Stimulated activated CD8-positive, alpha-beta memory T cell treated with anti-CD3 and anti-CD28 coated beads, Interleukin-2, amount 100 ng/mL, for 1 hour (primary cell): ENCODE measurements at places on chromosomes 3 and 15.

- DNase-seq, result no peak
These were observed 103.7 kb upstream of the TPM1 start for GRCh38 chr15:62938825-62939224.

DNA sequence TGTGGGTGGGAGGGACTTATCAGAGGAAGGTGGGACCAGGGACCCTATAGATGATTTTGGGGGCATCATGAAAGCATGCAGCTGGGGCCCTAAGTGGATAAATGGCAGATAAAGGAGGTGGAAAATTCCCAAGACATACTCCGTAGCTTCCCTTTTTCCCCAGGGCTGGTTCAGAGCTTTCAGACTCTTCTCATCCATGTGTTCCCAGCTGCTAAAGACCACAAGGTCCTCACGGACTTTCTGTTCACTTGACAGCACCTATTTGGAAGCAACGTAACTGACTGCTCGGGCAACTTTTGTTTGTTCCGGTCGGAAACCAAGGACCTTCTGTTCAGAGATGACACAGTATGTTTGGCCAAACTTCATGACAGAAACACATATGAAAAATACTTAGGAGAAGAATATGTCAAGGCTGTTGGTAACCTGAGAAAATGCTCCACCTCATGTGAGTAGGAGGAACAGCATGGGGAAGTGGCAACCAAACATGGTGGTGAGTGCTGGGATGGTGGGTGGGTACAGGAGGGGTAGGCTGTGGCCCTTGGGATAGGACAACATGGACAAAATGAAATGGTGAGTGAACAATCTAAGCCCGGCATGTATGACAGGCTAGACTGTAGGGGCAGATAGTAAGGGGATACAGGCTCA, 28.7 kb upstream of the SRPRB start:
- no peak for DNase-seq

DNA sequence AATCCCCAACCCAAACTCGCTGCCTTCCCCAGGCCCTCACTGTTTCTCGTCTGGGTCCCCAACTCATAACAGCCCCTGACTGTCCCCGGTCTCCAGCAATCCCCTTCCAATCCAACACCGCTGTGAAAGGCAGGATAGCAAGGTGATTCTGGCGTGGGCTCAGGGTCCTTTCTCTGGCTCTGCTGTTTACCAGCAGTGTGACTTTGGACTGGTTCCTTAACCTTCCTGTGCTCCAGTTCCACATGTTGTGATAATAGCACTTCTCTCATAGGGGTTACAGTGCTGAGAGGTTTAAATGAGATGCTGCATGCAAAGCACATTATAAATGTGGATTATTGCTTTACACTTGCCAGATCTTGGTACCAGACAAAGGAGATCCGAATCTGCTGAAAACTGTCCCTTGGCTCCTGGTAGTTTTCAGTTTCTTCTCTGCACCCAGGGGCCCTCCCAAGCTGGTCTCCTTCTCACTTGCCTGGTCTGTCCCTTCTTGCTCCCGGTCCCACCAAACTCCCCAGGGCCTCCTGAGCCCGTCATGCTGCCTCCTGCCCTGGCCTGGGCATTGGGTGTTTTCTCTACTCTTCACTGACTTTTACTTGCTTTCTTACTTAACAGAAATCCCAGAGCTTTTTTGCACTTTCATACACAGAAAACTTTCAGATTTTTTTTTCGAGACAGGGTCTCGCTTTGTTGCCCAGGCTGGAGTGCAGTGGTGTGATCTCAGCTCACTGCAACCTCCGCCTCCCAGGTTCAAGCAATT, 26.8 kb upstream of the CYP11A1 start:
- no peak for DNase-seq

DNA sequence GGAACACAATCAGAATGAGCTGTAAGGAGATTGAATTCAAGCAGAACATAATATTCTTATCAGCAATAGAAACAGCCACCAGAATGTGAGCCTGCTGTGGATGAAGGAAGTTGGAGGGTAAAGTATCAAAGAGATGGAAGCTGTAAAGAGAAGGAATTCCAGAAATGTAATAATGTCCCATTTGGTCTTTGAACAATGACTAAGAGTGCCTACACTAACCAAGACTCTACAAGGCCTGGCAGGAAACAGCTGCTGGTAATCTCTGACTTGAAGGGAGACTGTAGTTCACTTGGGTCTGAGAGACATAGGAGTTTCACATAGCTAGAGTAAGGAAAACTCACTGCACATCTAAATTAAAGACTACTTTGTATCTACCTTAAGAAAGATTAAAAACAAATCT, 1176.0 kb upstream of the ALCAM start:
- no peak for DNase-seq

DNA sequence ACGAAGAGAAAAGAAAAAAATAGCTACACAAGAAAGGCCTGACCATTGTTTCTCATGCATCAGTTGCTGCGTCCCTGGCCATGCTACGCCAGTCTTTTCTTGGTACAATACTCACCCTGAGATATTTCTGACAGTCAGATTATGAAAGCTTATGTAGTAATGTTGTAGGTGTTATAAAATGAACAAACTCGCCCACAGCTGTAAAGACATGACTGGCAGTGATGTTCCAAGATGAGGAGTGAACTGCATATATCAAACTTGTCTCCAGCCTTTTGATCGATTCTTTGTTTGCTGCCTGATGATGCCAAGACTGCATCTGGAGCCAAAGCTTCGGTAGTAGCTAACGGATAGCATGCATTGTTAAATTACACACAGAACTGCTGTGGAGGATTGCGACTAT, 822.7 kb downstream of the TUSC7 start:
- DNase-seq, result no peak

DNA sequence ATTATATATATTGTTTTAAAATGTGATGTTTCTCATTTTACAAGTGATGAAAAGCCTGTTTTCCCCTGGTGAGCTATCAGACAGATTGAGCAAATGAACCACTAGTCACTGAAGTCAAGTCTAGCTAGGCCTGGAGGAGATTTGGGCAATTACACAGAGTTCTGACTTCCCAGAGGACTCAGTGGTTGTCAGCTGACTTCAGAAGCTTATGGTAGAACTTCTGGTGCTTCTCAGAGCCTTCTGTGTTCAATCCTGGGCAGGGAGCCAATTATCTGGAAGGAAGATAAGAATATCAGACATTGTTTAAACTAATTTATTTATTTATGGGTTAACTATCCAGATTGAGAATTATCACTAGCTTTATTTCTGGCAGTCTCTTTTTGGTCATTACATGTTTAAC, 37.7 kb upstream of the NAALADL2 start:
- no peak for DNase-seq

DNA sequence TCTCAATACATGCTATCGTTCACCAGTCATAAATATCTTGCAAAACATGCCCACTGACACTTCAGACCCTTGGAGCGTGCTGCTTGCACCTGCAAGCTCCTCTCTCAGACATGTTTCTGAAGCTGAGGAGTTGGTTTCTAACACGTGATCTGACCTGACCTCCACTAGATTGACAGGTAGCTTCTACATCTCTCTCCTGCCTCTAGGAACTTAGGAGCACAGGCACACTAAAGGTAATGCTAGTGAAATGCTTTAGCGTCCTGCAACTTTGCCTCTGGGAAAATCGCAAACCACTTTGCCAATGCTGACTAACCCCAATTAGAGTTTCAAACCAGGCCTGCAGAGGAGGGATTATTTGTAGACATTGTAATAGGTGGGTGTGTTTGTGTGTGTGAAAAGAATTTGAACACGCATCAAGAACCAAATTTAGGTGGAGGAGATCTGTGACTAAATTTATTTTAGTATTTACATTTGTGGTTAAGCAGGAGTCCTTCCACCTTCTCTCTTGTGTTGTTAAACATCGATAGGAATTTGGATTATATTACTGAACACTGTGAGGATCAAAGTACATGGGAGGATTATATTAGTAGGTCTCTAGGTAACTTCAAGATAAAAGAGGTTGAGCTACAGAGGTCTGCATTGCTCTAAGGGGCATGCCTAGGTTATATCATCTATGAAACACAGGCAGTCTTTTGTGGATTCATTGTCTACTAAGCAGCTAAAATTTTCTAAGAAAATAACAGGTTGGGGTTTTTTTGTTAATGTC, 86.7 kb upstream of the ZBED2 start:
- no peak for DNase-seq

- DNase-seq, result no peak
These were observed at the start of gene TRPM1 for GRCh38 chr15:31101262-31102038. Gene TRPM1 (minus strand): TSS chr15:31101725. CDS start chr15:31081355, 20,370 bp downstream.

DNA sequence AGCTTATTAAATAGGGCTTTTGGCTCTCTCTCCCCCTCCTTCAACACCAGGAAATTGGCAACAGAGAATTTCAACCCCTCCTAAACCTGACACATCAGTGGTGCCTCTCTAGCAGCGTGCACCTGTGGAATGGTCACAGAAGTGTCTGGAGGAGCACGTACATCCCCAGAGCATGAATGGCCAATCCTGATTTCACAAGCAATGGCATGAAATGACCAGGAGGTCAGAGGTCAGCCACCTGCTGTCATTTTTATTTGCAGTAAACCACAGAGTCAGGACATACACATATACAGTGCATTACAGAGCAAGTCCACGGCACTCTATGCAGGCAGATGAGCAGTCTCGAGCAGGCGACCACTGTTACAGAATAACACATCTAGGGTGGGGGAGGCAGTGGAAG, 25.1 kb upstream of the ETV5 start:
- DNase-seq, result no peak

DNA sequence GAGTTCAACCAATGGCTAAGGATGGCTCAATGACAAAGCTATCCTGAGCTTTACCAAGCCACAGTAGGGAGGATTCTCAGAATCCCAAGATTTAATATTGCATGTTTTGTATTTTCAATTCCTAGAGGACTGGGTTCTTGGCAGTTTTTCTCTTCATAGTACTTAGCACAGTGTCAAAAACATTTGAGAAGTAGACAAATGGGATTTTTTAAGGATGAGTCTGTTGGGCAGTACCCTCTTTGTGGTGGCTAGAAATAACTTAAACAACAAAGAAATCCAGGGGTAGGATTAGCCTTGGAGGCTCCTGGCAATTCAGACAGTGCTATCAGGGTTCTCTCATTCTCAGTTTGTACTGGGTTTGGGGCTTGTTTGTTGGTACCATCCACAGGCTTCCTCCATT, 212.8 kb upstream of the RORA start:
- no peak for DNase-seq

- no peak for DNase-seq
These were observed 481 bp upstream of the DYNC1LI1 start for GRCh38 chr3:32571192-32571485.

GRCh38 chr3:120604382-120604781, 8.2 kb downstream of the NDUFB4 start:
- no peak for DNase-seq

- no peak for DNase-seq
These were observed 56.4 kb upstream of the TLE3 start for GRCh38 chr15:70153921-70154717.

DNA sequence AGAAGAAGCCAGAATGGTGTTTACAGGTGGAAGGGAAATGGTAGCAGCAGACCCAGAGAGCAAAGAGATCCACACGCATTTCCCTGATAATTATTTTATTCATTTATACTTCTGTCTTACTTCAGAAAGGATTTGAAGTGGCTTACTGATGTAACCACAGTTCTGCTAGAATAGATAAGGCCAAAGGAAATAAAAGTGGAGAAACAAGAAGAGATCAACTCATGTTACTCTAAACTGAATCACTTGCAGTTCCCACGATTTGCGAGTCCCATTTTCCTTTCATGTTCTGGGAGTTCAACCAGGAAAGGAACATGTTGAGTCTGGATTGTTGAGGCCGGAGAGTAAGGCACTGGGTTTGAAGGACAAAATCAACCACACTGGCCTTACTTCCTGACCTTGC, 151.8 kb downstream of the MYRIP start:
- no peak for DNase-seq

DNA sequence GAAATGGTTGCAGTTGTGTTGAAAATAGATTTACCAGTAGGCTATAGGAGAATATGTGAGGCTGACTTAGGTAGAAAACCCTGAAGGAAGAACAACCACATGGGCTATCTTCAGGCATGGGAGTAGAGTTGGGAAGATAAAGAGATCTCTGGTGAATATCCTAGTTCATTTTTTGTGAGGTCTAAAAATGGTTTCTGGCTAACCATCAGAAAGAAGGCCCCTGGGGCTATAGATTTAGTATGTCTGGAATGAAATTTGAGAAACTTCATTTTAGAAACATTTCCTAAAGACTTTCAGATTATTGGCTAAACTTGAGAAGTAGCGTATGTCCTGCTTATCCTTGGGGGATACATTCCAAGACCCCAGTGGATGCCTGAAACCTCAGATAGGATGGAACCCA, 148.2 kb downstream of the NAALADL2 start:
- no peak for DNase-seq

GRCh38 chr3:65703820-65704219, 334.9 kb downstream of the MAGI1 start:
- DNase-seq, result no peak

DNA sequence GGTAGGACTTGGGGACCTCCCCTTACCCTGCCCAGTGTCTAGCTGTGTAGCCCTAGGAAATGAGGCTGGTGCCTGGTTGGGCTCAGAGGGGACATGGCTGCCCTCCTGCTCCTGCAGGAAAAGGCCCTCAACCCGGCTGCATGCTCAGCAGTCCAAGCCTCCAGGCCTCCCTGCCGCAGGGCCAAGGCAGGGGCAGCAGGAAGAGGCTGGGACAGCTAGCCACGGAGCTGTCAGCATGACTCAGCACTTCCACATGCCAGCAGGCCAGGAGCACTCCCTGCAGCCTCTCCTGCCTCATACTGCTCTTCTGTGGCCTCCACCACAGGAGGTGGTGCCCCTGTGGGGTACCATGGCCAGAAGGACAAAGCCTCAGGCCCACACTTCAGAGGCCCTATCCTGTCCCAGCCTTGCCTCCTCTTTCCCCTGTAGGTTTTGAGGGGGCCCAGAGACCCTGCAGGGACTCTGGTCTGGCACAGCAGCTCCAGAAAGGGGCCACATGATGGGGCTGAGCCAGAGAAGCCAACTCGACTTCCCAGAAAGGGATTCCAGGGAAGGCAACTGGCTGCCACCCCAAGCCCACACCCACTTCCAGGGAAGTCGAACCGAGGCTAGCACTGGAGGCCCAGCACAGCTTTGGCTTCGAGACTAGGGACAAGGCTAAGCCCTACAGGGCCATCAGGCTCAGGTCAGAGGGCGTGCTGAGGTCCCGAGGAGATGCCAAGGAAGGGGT, 19.5 kb downstream of the TKT start:
- no peak for DNase-seq

- DNase-seq, result no peak
These were observed 631 bp upstream of the PRICKLE2 start for GRCh38 chr3:64225695-64226499.

- no peak for DNase-seq
These were observed 71.5 kb upstream of the TNIK start for GRCh38 chr3:171531716-171532115.

GRCh38 chr3:98692787-98693473, 70.2 kb upstream of the ST3GAL6 start:
- DNase-seq, result no peak

GRCh38 chr3:19888428-19889152, 45.4 kb downstream of the EFHB start:
- no peak for DNase-seq

- no peak for DNase-seq
These were observed 112.3 kb upstream of the HES1 start for GRCh38 chr3:194023501-194024280.

- DNase-seq, result no peak
These were observed 523.2 kb downstream of the EDEM1 start for GRCh38 chr3:5710718-5711117.
